ENCODE measurements at places on chromosomes 7 and 10.
A peak's percentile ranks its signal among the peaks of the same experiment; 100 is the strongest.

GRCh38 chr7:118372530-118372929, 148.0 kb downstream of the ANKRD7 start:
- DNase-seq: no peak

GRCh38 chr7:3294432-3295100, 6.5 kb upstream of the SDK1 start:
- peak; percentile 90 for DNase-seq

GRCh38 chr7:81626008-81626407, 143.8 kb downstream of the HGF start:
- no peak for DNase-seq

GRCh38 chr10:18325410-18325809, 185.2 kb downstream of the CACNB2 start:
- DNase-seq: no peak

DNA sequence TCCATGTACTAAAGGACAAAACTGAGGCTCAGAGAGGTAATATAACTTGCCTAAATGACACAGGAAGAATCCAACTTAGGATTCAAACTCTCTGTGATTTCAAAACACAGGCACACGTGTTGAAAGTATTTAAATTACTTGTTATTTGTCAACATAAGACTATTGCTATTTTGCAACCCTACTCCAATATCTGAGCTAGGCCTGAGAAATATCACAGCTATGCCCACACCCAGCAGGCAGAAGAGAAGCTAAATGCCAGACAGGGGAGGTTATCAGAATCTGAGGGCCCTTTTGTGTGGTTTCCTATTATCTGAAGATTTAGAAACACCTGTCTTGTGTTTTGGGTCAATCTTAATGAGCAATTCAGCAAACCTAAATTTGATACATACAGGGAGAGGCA, 204.3 kb downstream of the ANK3 start:
- DNase-seq: no peak

GRCh38 chr10:133258818-133259601, 17.7 kb downstream of the ADAM8 start:
- DNase-seq: no peak

- no peak for DNase-seq
These were observed 172.5 kb downstream of the SORCS1 start for GRCh38 chr10:106992055-106992454.

- DNase-seq: no peak
These were observed 758.0 kb upstream of the LRRTM3 start for GRCh38 chr10:66167816-66168215.

GRCh38 chr10:128102480-128103228, 23.6 kb downstream of the MKI67 start:
- no peak for DNase-seq

GRCh38 chr10:420154-421121, 269.0 kb downstream of the DIP2C start:
- DNase-seq: no peak

DNA sequence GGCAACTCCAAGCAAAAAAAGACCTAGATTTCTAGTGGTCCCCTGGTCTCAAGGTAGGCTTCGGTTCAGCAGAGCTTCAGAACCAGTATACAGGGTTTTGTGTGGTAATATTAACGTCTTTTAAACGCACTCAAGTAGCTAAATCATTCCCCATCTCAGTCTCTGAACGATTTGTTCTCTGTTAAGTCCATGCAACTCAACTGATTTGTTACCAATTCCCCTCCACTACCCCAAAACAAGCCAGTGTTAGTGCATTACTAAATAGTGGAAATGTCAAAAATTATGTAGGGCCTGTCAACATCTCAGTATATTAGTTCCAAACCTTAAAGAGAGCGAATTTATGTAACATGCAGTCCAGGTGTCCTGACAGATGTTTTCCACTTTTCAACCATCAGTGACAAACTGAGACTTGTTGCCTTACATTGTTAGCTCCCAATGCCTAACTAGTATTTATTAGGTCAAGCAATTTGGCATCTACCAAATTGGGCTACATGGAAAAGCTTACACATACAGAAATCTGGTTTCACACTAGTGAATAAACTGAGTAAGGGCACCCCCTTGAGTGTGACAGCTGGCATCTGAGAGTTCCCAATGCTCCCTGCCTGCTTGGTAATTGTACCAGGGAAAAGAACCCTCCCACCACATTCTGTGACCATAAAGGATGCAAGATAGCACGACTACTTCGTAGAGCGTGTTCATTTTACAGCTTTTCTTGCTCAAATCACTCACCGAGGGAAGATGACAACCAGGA, 12.2 kb downstream of the HNRNPA2B1 start:
- DNase-seq: no peak

GRCh38 chr7:47804767-47805545, 143.3 kb downstream of the PKD1L1 start:
- DNase-seq: no peak

- no peak for DNase-seq
These were observed 601 bp downstream of the EPHB4 start for GRCh38 chr7:100826514-100827329.

DNA sequence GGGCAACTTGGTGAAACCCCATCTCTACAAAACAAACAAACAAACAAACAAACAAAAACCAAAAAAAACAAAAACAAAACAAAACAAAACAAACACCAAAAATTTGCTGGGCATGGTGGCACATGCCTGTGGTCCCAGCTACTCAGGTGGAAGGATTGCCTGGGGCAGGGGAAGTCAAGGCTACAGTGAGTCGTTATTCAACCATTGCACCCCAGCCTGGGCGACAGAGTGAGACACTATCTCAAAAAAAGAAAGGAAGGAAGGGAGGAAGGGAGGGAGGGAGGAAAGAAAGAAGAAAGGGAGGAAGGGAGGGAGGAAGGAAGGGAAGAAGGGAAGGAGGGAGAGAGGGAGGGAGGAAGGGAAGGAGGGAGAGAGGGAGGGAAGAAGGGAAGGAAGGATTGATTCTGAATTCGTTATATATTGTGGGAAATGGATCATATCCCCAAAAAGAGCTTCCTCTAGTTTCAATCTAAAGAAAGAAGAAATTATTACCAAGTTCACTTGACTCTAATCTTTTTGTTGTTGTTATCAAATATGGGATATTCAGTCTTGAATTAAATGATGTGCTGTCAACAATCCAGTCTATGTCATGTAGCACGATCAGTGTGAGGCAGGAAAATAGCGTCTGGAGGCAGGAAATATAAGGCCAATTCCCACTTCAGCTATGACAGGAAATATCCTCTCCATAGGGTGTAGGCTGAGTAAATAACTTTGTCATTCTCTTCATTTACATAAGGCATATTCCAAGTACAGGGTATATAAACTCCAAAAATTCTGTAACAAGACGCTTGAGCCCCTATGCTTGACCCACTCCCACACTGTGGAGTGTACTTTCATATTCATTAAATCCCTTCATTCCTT, 26.2 kb upstream of the TRIM24 start:
- no peak for DNase-seq

- DNase-seq: no peak
These were observed 13.8 kb downstream of the HSPA12A start for GRCh38 chr10:116728526-116729096.

GRCh38 chr7:139916717-139917395, 87.8 kb downstream of the TBXAS1 start:
- DNase-seq: no peak

DNA sequence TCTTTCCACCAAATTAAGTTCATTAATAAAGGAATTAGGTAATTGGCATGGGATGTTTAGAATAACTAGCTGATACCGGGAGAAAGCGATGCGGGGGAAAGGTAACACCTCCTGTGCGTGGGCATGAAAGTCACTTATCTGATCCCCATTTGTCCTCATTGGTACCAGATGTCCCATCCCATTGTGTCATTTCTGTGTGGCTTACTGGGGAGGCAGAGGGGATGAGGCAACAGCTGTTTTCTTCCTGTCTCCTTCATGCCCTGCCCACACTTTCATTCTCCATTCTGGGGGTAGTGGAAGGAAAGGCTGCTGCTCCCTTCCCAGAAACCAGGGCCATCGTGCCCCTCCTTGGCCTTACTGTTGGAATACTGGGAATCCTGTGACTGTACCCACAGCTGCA, 27.1 kb downstream of the EEPD1 start:
- peak; percentile 31 for DNase-seq

- DNase-seq: no peak
These were observed 2.0 kb upstream of the SLC16A12 start for GRCh38 chr10:89537364-89537763.

- DNase-seq: no peak
These were observed 126.5 kb upstream of the VKORC1L1 start for GRCh38 chr7:65746398-65746669.

DNA sequence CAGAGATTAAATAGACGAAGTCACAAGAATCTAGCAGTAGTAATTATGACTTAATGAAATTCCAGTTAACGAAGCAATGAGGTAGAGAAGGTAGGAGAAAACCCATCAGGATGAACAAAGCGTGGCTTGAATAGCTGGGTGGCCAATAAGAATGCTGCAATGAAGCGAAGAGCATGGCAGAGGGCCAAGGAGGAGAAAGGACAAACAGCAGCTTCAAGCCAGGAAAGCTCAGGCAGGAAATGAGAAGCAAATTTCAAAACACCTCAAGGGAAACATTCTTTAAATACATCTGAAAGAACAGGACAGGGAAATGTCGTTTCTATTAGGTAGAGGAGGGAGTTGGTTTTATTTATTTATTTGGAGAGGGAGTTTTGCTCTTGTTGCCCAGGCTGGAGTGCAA, 122.5 kb downstream of the KIAA1217 start:
- no peak for DNase-seq

DNA sequence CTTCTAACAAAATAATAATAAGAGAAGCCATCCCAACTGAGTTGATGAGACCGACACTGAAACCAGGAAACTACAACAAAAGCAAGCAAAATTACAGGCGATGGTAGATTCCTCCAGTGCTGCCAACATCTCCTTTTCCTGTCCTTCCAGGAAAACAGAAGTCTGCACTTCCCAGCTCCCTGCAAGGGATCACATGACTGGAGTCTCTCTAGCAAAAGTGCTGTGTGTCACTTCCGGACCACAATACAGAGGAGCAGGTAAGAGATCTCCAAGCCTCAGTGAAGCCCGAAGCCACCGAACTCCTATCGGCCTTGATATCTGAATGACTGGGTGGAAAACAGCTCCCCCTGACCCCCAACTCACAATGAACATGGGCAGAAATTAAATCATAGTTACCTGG, 63.2 kb downstream of the SMURF1 start:
- no peak for DNase-seq

DNA sequence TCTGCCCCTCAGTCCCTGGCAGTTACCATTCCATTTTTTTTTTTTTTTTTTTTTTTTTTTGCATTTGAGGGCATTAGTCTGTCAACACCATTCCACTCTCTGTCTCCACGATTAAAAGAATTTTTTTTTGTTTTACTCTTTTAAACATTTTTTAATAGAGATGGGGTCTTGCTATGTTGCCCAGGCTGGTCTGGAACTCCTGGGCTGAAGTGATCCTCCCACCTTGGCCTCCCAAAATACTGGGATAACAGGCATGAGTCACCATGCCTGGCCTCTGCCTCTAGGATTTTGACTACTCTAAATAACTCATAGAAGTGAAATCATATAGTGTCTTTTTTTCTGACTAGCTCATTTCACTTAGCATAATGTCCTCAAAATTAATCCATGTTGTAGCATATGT, 16.5 kb upstream of the CLDN3 start:
- DNase-seq: no peak

DNA sequence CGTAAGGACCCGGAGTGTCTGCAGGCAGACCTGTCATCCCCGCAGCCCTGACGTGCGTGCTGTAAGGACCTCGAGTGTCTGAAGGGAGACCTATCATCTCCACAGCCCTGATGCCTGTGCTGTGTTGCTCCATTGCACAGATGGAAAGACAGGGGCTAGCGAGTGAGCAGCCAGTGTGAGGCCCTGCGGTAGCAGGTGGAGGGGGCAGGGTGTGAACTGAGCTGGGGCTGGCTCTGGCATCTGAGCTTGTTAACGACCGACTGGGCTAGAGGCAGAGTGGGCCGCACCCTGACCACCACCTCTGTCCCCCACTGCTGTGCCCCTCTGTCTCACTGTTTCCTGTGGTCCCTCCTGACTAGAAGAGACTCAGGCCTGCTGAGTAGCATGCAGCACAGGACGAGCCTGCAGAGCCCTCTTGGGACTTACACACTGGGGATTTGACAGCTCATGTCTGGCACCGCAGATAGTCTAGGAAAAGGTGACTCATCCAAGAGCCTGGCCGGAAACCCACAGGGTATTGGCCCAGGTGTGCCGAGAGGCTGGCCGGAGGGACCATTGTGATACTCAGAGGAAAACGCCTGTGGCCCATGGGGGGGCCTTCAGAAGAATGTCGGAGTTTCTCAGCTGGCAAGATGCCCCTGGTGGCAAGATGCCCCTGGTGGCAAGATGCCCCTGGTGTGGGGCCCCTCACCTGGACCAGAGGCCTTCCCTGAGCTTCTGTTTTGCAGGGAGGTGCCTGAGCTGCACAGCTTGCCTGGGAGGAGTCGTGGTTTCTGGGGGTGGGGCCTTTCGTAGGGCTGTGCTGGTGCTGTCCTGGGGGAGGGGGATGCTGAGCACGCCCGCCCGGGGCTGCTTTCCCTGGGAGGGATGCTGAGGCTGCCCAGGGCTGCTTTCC, 34.3 kb downstream of the INPP5A start:
- DNase-seq: peak; percentile 45

DNA sequence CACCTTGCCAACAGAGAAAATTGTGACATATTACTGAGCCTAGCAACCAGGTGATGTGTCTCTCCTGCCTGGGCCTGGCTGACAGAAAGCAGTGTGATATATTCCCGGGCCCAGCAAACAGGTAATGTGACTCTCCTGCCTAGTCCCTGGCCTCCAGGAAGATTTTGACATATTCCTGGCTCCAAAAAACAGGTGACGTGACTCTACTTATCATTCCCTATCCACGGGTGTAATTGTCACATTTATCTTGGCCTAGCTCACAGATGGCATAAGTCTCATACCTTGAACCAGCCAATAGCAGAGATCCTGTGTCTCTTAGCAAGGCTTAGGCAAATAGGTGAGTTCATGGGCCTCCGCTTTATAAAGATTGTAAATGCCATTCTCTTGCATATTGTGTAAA, 49.6 kb upstream of the ZNF680 start:
- DNase-seq: no peak

DNA sequence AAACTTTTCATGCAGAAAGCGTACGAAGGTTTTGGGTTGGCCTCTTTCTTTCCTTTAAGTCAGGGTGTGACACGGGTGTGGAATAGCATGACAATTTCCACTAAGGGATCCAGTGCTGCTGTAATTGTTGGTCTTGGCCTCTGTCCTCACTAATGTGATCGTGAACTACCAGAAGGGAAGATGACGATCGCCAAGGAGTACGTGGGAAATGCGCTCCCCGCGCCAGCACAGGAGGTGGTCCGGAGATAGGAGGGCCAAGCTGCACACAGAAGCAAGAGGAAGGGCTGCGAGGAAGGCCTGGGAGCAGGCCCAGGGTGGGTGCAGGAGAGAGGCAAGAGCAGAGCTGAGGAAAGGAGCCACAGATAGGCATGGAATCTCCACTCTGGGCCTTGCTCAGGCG, 79.7 kb upstream of the PODXL start:
- no peak for DNase-seq

DNA sequence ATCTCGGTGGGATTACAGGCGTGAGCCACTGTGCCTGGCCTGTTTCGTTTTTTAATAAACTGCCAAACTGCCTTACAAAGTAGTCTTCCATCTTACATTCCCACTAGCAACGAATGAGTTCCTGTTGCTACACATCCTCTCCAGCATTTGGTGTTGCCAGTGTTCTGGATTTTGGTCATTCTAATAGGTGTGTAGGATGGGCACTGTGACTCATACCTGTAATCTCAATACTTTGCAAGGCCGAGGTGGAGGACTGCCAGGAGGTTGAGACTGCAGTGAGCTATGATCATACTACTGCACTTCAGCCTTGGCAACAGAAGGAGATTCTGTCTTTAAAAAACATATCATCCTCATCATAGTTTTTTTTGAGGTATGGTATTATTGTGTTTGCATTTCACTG, 21.4 kb upstream of the RSBN1L start:
- DNase-seq: no peak
